ENCODE measurements at places on chromosomes 4 and X. TPM values are rescaled to one million over a fixed set of nuclear protein-coding genes. Genes with fewer than 3 reads are reported as not detected.

CLCN5 gene
- 4.2 TPM for total RNA-seq

FAT1 gene
- total RNA-seq: not detected

ERVMER34-1 gene
- total RNA-seq: not detected

SFRP2 gene
- total RNA-seq: not detected

USP51 gene
- total RNA-seq: 1.2 TPM

TRO gene
- 2.6 TPM for total RNA-seq

VGLL1 gene
- not detected for total RNA-seq

MAMLD1 gene
- total RNA-seq: 1.4 TPM

SATL1 gene
- not detected for total RNA-seq

BTC gene
- not detected for total RNA-seq

TCEANC gene
- total RNA-seq: 5.9 TPM

NUDT10 gene
- total RNA-seq: 0.27 TPM

Data from activated B cell treated with CpG ODN at 0.5 μM for 24 hours (primary cell).